Stimulated activated CD8-positive, alpha-beta memory T cell treated with anti-CD3 and anti-CD28 coated beads, Interleukin-7, amount 100 ng/mL, for 24 hours (primary cell): ENCODE measurements at places on chromosomes 6 and 20.

DNA sequence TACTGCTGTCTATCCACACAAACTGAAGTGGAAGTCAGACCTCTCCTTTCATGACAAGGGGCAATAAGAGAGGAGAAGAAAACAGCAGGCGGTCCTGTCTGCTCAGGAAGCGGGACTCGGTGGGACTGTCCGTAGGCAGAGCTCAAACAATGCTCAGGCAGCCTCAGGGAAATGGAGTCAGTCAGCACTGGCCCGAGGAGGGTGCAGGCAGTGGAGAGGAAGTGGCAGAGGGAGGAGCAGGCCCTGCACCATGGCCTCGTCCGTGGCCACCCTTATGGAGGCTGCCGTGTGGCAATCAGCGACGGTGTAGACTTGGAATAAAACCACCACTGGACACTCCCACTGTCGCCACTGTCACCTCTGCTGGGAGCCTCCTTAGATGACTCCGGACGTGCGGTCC is 19.6 kb downstream of the FOXC1 start:
- DNase-seq: no peak

- no peak for DNase-seq
Observed at GRCh38 chr6:109794201-109794923, 103.3 kb downstream of the FIG4 start.

DNA sequence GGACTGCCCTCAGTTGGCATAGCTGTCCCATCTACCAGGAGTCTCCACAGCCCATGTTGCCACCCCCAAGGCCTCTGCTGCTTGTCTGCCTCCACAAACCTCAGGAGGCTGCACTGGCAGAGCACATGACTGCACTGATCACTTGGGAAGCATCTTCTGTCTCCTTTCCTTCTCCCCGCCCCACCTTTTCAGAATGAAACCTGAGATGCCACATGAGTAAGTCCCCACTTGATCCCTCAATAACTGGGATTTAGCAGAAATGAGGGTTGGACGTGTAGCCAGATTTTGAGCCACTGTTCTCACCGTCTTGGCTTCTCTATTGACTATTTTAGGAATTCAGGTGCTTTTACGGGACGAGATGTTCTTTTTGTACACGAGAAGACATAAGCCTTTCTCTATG is 328.4 kb downstream of the CDC5L start:
- no peak for DNase-seq

GRCh38 chr20:4813076-4813862 is 91.6 kb downstream of the PRND start:
- DNase-seq: no peak

DNA sequence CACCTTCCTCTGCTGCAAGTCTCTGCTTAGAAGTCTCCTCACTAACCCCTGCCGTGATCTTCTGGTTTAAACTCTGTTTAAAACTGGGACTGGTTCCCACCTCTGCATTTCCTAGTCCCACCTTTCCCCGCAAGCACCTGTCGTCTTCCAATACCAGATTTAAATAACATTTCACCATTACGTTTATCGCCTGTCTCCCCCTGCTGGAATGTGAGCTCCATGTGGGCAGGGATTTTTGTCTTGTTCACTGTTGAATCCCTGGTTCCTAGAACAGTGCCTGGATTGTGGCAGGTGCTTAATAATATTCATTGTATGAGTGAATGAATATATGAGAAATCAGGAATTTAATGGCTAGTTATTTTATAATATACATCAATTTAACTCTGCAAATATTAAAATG is 2.7 kb downstream of the GUCA1A start:
- DNase-seq: no peak

DNA sequence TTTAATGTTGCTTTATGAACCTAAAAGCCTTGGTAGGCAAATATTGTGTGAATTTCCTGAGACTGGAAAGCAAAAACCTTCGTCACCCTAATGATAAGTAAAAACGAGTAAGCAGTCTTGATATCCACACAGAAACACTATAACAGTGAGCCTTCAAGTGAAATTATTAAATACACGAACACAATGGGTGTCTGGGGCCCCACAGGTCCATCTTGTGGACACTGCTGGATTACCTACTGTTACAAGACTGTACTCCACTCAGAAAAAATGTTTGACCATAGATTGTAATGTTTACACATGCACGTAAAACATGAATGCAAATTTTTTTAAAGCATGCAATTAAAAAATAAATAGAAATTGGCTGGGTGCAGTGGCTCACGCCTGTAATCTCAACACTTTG is 466.9 kb downstream of the CD83 start:
- no peak for DNase-seq

GRCh38 chr6:135686784-135687301 is 164.7 kb upstream of the PDE7B start:
- DNase-seq: no peak

GRCh38 chr6:110355022-110355421 is 3.1 kb downstream of the METTL24 start:
- no peak for DNase-seq

GRCh38 chr20:64212755-64213154 is 42.8 kb upstream of the PCMTD2 start:
- DNase-seq: no peak

DNA sequence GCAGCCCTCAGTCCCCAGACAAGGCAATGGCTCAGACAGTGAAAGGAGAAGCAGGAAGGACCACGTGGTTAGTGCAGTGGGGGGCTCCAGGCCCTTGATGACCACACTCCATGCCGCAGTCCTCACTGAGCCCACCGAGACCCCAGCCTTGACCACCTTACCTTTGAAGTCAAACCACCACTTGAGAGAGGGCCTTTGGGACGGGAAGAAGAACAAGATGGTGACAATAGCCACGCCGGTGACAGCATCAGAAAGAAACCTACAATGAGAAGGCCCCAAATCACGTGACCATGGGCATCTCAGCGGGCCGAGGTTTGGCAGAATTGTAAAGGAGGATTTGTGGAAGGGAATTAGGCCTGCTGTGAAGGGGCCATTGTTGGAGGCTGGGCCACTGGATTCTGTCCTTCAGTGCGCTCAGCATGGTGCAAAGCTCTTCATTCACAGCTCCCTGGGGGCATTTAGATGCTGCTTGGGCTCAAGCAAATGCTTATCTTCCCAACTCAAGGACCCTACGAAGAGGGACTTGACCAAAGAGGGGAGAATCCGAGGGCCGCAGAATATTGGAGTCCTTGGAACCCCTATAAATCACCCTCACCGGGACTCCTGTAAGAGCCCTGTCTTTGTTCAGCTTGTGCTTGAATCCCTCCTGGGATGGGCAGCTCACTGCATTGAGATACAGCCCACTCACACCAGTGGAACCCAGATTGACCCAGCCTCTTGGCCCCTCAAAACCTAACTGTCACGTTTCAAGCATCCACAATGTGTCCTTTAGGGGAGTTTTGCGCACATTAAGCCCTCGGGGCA is 33.2 kb upstream of the OCSTAMP start:
- no peak for DNase-seq

DNA sequence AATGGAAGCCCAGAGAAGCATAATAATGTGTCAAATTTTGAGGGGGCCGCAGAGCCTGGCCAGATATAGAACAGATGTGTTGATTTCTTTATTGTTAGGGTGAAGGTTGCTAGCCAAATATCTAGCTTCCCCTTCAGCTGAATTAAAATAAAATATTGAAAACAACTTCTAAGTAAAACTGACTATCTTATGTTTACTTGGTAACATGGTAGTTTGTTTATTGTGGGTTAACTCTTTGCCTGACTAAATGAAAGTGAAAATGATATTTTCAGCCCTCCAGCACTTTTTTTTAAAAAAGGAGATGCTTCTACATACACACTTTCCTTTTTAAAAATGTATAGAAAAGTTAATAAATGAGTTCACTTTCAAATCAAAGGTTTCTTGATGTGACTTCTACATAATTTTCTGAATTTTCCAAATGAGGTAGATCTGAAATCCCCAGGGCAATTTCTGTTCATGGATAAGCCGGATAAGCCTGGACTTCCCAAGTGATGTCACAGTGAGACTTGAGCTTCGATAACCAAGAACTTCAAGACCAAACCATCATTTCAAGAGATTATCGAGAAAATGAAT is 172.1 kb upstream of the OLIG3 start:
- DNase-seq: no peak

GRCh38 chr20:41057999-41058673 is 29.5 kb downstream of the TOP1 start:
- DNase-seq: no peak

DNA sequence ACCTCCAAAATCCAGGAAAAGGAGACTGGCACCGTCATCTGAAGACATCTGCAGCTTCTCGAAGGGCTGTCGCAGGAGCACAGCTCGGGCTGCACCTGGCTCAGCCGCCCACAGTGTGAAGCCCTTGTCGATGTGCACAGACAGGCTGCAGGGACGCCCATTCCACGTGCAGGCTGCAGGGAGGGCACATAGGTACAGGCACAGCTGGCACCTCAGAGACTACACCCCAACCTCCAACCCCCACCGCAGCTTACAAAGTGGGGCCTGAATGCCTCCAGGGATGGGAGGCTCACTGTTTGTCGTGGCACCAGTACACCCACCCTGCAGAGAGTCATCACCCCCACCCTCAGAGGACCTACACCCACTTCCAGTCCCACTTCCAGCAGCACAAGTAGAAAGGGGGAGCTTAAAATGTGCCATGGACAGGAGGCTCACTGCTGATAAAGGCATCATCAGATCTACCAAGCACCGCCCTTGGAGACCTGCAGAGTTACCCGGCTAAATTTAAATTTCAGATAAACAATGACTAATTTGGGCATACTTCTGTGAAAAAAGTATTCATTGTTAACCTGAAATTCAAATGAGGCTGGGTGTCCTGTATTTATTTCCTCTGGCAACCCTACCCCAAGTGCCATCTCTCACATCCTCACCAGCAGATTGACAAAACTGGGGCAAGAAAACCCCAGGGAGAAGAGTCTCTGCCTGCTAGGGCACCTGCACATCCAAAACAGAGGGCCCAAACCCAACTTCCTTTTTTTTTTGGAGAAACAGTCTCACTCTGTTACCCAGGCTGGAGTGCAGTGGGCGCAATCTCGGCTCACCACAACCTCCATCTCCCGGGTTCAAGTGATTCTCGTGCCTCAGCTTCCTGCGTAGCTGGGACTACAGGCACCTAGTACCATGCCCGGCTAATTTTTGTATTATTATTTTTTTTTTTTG is 7.7 kb upstream of the CDK5RAP1 start:
- DNase-seq: no peak

GRCh38 chr6:35498422-35499067 is 1.7 kb upstream of the TEAD3 start:
- DNase-seq: no peak

DNA sequence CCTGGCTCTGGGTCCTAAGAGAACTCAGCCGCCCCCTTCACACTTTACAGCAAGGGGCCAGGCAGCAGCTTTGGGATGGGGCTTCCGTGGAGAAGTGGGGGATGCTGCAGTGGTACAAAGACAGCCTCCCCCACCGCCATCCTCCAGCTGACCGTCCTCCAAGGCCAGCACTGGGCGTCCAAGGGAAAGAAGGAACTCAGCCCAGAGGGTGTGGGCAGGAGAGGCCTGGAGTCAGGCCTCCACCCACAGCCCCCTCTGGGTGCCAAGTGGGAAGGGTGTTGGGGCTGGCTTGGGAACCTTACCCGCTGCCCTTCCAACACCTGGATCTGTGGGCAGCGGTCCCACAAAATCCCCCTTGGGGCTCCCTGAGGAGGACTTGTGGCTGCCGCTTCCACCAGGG is 13.1 kb downstream of the STMN3 start:
- no peak for DNase-seq

- no peak for DNase-seq
Observed at GRCh38 chr6:116553451-116553850, at the start of gene CALHM4. TSS of gene CALHM4 (plus strand) at chr6:116553751. CDS start at chr6:116553794, 43 bp downstream.

- DNase-seq: no peak
Observed at GRCh38 chr6:28864326-28864923, 59.4 kb downstream of the TRIM27 start.

DNA sequence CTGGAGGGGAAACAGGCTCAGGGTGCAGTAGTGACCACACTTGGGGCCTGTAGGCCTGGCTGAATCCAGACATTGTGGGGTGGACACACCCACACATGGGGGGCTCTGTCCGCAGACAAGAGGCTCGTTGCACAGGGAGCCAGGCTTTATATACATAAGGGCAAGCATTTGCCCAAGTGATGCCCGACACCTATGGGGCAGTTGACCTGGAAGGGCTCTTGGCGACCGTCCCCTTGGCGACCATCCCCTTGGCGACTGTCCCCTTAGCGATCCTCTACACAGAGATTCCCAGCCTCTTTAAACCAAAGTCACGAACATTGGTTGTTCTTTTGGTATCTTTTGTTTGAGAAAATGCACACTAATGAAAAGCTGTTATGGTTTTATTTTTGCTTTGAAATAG is 2.7 kb downstream of the TOX2 start:
- DNase-seq: no peak

- peak; percentile 33 for DNase-seq
Observed at GRCh38 chr6:36360241-36361054, 23.8 kb upstream of the BNIP5 start.

DNA sequence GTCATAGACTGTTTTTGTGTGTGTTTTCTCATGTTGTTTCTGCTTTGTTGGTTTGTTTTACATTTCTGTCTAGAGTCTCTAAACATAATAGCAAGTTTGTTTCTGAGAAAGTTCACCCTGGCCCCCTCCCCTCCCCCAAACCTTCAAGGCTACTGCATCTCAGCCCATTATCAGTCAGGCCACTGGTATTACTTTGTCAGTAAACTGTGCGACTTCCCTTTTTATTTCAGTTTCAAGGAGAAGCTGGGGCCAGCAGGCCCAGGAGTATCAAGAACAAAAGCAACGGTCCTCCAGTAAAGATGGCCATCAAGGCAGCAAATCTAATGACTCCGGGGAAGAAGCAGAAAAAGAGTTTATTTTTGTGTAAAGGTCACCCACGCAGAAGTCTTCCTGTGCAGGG is 32.8 kb upstream of the SCGN start:
- DNase-seq: no peak

DNA sequence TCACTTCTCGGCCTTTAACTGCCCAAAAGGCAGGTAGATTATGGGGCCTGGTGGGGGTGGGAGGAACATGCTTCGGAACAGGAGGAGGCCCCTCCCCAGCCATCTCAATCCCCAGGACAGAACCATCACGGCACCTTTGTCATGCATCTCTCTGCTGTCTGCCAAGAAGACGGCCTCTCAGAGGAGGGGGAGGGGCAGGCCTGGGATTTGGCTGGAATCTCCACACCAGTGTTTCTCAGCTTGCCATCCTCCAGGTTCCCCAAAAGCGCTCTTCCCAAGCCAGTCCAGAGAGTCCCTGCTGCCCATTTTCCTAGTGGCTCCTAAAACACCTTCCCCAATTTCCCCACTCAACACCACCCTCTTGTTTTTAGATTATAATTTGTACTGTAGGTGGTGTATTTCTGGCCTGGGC is 2.5 kb upstream of the POU5F1 start:
- no peak for DNase-seq

GRCh38 chr20:23244916-23245552 is 105.6 kb upstream of the NXT1 start:
- no peak for DNase-seq

DNA sequence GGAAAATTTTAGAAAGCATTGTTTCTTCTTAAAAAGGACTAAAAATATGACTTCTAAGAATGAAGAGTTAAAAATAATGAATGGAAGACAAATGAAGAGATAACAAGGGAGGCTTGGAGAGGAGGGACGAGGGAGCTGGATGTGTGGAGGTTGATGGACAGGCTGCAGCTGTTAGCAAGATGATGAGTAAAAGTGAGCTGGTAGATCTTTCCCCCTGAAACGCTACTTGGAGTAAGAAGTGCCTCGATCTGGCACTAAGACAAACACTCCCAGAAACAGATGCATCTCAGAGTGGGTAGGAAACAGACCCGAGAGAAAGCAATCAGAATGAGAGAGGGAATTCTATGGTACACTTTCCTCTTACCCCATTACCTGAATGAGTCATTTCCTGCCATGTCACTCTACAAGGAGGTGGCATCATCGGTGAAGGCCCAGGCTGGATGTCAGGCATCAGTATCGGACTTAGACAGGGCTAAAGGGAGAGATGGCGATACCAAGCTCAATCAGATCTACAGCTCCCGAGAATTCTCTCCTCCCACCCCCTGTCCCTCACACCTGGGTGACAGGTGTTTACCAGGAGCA is 154.1 kb upstream of the BMP2 start:
- DNase-seq: no peak
